NCI-H446 (cell line): ENCODE measurements at places on chromosomes 2 and 18.

GRCh38 chr18:4004183-4004829, 450.8 kb downstream of the DLGAP1 start:
- DNase-seq, result no peak

- no peak for DNase-seq
These were observed 250.1 kb downstream of the BCL2 start for GRCh38 chr18:63069496-63069895.

GRCh38 chr18:3279201-3280185, 17.6 kb downstream of the MYL12B start:
- DNase-seq, result no peak

DNA sequence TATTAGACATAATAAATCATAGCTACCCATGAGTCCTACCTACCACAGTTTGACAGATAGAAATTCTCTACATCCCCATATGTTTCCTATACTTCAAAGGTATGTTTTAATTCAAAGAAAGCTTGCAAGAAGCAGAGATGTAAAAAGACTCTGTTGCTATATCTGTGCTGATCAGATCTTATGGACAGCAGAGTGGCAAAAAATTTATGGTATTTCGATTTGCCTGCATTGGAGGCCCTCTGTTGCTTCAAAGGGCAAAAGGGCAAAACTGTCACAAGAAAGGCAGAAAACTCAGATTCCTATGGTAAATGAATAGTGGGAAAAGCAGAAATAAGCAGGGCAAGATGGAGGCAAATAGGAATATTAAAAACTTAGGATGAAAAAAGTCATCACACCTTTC, 447.8 kb upstream of the SPHKAP start:
- DNase-seq, result no peak

- DNase-seq, result no peak
These were observed 4.8 kb upstream of the RNF138 start for GRCh38 chr18:32086881-32087280.

DNA sequence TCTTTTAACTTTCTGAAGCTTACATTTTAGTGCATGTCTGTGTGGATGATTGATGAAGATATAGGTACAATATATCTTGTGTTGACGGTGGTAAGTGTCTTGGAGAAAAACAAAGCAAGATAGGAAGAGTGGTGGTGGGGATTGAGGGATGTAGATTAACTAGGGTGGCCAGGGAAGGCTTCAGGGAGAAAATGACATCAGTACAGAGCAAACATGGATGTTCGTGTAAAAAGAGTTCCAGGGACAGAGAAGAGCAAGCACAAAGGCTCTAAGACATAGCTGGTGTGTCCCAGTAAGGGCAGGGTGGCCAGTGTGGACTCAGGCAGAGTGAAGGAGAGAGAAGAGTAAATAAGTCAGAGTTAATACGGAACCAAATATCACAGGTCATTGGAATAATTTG, 2.7 kb upstream of the CERS6 start:
- no peak for DNase-seq

DNA sequence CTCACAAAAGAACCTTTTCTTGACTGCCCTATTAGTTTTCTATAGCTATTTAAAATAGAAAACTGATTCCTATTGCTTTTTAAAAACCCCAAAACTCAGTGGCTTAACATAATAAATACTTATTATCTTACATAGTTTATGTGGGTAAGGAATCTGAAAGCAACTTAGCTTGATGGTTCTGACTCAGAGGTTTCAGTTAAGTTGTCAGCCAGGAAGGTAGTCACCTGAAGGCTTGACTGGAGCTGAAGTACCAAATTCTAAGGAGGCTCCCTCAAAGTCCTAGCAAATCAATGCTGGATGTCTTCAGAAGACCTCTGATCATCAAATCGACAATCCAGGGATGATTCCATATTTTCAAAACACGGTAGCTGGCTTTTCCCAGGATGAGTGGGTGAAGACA, 546.6 kb upstream of the CDH2 start:
- no peak for DNase-seq

DNA sequence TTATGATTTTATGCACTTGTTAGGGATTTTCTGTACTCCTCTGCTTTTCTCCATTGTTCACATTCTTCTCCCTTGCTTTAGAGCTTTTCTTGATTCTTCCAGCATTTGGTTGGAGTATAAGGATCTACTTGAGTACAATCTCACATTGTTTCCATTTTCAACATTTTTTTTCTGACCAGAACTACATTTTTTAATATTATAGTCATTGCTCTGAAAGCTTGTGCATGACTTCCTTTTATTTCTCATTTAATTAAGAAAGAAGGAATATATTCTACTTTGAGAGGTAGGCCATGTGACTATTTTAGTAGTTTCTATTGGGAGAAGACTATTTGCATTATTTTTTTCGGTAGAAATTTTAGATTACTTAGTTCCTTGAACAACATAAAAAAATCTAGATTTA, 200.4 kb downstream of the TMEM247 start:
- no peak for DNase-seq
